ENCODE measurements at places on chromosomes 16 and 17.

DNA sequence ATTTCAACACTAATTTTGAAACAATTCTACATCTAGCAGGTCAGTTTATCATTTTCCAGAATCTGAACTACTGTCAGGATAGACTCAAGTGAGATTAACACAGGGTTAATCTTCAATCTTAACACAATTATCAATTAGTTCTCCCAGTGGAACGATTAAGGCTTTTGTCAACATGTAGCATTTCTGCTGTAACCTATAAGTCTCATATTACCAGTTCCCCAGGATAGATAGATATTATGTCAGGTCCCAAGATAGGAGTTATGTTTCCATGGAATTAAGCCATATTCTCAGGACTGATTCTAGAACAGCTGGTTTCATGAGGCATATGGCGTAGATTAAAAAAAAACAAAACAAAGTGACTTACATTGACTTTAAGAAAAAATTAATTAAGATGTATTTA, 4.4 kb upstream of the FBF1 start:
- DNase-seq = no peak

DNA sequence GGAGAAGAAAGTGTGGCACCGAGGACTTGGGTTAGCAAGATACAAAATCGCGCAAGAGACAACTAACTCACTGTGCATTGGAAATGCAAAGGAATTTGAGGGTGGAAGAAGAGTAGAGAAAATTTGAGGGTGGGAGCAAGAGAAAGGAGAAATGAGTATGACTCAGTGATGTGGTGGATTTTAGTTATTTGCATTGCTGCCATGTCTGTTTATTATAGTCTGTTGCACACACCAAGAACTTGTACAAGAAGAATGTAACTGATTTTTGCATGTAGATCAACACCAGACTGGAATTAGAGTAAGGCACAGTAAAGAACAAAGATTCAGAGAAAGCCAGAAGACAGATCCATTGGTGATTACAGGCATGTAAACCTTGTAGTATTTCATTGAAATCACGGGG, 71.6 kb upstream of the SMIM36 start:
- no peak for DNase-seq

DNA sequence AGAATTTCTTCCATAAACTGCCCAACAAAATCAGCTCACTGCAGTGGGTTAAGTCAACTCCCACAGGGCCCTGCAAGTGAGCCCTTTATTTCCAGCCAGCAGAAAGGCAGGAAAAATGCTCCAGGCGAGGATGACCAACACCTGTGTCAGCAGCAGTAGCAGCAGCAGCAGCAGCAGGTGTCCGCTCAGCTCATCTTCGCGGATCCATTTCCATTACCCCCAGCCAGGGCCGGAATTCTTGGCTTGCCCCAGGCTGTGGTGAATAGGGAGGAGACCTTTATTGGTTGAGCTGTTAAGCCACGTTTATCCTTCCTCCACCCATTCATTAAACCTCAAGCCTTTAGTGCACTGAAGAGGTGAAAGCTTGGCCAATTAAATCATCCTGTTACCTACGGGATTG, 46.2 kb downstream of the MARCHF10 start:
- no peak for DNase-seq

DNA sequence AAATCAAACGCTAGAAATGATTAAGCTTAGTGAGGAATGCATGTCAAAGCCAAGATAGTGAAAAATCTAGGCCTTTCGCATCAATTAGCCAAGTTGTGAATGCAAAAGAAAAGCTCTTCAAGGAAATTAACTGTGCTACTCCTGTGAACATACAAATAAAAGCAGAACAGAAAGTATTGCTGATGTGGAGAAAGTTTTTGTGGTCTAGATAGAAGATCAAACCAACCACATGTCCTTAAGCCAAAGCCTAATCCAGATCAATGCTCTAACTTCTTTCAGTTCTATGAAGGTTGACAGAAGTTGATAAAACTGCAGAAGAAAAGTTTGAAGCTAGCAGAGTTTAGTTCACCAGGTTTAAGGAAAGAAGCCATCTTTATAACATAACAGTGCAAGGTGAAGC, 1044.6 kb downstream of the CDH11 start:
- DNase-seq = no peak

GRCh38 chr16:57472665-57473060, 10.2 kb downstream of the POLR2C start:
- DNase-seq = no peak

DNA sequence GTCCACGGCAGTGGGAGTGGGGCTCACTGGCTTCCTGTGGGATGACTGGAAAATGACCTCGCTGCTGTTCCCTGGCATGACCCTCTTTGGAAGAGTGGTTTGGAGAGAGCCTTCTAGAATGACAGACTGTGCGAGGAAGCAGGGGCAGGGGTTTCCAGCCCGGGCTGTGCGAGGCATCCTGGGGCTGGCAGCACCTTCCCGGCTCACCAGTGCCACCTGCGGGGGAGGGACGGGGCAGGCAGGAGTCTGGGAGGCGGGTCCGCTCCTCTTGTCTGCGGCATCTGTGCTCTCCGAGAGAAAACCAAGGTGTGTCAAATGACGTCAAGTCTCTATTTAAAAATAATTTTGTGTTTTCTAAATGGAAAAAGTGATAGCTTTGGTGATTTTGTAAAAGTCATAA, 7.8 kb upstream of the RNF213 start:
- DNase-seq = no peak

GRCh38 chr16:11254913-11255736, 879 bp downstream of the SOCS1 start:
- DNase-seq = no peak

- DNase-seq = no peak
Measured at GRCh38 chr17:1638171-1638590, 7.4 kb downstream of the SCARF1 start.

- no peak for DNase-seq
Measured at GRCh38 chr17:79011451-79012147, 2.0 kb upstream of the CANT1 start.

DNA sequence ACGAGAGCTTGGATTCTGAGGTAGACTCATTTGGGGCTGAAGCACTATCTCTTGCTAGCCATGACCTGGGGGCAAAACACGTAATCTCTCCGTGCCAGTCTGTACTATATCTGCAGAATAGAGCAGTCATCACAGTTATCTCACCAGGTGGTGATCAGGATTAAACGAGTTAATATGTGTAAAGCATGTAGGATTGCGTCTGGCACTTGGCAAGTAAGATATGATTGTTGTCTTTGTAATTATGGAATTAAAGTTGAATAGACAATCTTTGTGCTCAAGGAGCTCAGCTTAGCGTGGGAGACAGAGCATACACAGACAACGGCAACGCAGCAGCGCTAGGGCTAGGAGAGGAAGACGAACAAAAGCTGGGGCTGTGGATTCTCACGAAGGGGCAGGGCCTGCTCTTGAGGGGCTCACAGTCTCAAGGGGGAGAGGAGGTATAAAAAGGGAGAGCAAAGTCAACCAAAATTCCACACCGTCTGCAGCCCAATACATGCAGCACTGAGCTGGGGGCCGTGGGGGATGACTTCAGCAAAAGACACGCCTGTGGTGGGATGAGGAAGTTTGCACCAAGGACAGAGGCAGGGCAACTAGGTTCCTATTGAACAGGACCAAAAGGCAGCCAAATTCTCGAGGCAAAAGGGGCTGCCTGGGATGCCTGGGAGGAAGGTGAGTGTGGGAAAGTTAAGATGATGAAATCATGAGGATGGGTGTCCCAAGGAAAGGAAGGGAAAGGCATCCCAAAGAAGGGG, 68.6 kb downstream of the SDK2 start:
- DNase-seq = no peak

DNA sequence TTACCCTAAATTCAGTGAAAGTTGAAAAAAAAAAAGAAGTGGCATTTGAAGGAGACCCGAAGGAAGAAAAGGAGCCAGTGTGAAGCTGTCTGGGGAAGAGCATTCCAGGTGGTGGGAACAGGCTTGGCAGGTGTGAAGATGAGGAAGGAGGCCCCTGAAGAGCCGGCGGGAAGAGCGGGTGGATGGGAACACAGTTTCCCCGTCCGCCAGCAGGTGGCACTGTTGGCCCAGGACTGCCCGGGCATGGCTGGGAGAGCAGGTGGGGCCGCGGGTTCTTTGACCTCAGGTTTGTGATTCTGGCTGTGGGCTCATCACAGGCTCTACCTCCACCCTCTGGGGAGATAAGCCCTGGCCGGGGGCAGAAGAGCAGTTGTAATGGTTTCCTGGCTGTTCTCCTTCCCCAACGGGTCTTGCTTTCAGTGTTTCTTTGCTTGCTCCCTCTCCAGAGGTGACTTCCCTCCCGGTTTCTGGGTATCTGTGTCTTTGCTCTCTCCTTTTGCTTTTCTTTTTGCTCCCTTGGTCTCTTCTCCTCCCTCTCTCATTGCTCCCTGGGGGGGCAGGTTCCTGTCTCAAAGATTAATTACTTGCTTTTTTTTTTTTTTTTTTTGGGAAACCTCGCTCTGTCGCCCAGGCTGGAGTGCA, 32.3 kb downstream of the RAP1GAP2 start:
- DNase-seq = no peak

- no peak for DNase-seq
Measured at GRCh38 chr17:59199398-59199797, 10.4 kb upstream of the SMG8 start.

DNA sequence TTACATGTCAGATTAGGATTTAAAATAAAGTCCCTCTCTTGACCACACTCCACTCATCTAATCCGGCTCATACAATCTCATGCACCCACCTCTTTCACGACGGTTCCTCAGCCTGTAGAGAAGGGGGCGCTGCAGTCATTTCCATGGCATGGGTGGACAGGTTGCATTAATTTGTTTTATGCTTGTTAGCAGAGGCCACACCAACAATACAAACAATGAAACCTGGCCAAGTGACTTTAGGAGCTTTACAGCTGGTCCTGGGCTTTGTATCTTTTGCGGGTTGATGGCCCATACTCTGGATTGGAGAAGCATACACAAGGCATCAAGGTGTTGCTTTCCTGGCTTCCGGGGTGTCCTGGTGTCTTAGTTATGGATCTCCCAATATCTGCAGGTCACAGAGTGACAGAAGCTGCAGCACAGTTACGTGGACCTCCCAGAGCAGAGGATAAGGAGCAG, 9.7 kb upstream of the SNF8 start:
- no peak for DNase-seq

DNA sequence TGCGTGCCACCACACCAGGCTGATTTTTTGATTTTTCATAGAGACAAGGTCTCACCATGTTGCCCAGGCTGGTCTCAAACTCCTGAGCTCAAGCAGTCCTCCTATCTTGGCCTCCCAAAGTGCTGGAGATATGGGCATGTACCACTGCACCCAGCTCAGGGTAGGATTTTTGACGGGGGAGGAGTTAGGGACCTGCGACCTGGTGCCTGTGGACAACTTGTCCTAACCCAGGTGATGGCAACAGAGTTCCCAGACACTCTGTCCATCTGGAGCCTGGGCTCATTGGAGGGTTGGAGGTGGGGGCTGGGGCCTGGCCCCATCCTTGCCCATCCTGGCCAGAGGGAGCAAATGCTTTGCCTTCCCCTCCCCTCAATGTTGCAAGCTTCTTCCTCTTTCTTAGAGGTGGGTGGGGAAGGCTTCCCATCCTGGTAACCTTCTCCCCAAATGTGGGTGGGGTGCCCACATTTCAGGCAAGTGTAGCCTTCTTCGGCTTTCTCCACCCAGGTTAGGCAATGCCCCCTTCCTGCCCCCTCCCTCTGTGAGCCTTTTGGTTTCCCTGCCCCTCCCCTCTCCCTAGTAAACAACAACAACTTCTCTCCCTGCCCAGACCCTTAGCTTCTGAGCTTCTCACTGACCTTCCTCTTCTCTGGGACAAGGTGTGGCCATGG, 24.9 kb downstream of the RARA start:
- no peak for DNase-seq

- DNase-seq = no peak
Measured at GRCh38 chr17:74758848-74759168, 10.4 kb downstream of the NHERF1 start.

DNA sequence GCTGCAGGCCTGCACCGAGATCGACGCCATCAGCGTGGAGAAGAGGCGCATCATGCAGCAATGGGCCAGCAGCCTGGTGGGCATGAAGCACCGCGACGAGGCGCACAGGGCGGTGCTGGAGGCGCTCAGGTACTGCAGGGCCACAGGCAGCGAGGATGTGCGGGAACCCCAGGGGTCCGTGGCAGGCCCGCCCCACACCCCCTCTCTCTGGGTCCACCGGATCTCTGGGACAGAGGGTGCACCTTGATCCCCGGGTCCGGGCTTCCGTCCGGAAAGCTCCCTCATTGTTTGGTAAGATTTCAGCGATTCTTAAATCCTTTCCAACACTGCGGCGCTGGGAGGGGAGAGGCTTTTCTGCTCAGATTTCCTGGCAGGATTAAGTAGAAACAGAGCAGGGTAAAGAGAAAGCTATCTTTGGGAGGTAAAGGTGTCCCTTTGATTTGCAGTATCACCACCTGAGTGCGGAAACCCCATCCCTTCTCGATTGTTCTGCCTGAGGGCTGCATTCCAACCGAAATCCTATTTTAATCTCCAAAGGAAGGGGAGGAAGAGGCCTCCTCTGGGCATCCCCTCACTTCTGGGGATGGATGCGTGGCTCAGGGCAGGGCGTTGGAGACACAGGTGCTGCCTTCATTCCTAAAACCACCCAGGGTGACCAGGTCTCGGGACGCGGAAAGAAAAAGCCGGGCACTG, 29.2 kb downstream of the CCDC40 start:
- DNase-seq = no peak

GRCh38 chr16:15854906-15855703, 1.7 kb downstream of the MYH11 start:
- no peak for DNase-seq

- DNase-seq = no peak
Measured at GRCh38 chr17:62676952-62677596, 49.6 kb downstream of the MRC2 start.

- DNase-seq = no peak
Measured at GRCh38 chr16:81517629-81518438, 73.2 kb downstream of the CMIP start.

DNA sequence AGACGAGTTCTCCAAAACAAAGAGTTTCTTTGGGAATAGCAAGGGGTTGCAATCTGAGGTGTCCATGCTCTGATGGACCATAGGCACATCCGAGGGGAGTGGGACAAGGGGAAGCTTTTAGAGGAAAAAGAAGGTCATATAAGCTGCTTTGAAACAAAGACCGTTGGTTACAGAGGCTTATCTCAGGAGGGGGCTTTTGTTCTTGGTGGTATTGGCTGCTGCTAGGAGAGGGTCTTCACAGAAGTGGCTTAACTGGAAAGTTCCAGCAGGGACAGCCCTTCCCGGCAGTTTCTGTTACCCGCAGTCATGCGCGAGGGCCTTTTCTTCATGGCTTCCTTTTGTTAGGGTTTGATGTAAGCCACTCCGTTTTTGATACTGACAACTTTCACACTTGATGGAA, 76.0 kb downstream of the RAP1GAP2 start:
- DNase-seq = no peak
